RWPE2 (cell line): ENCODE measurements at places on chromosomes 5 and 9.

GRCh38 chr5:115379622-115380344 lies 83.3 kb upstream of the CCDC112 start:
- no peak for DNase-seq

GRCh38 chr5:94347130-94347529 lies 271.3 kb downstream of the KIAA0825 start:
- DNase-seq = no peak

DNA sequence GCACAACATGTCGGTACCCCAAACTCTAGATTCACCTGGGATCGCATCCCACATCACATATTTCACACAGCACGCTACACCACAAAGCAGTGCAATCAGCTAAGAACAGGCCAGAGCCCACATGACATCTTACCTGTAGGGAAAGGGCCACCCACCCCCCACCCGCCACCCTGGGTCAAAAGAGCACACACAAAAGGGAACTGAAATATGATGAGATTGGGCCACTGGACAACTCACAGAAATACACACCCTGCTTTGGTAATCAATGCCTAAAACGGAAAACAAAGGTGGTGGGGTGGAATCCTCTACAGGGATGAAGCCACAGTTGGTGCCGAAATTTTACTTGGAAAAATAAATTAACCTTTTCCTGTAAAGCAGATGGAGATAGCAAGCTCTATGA lies 13.1 kb downstream of the RETREG1 start:
- DNase-seq = no peak

GRCh38 chr5:131944702-131945550 lies 537 bp downstream of the MEIKIN start:
- no peak for DNase-seq

- no peak for DNase-seq
Observed at GRCh38 chr5:4058899-4059298, 463.3 kb downstream of the IRX1 start.

- no peak for DNase-seq
Observed at GRCh38 chr5:168802337-168802736, 223.2 kb upstream of the PANK3 start.
